Sigmoid colon (tissue), 7 donors: ENCODE measurements at places on chromosomes 1 and 21. TPM values are rescaled to one million over a fixed set of nuclear protein-coding genes. Genes with fewer than 3 reads are reported as not detected.

Gene PTCH2
- 0.68 TPM for total RNA-seq

- no peak for DNase-seq
Measured at GRCh38 chr21:24470852-24471251, 1136.4 kb downstream of the MRPL39 start.

Gene HES4
- 25.0 TPM for total RNA-seq

Gene SPRR4
- total RNA-seq: not detected

GRCh38 chr1:168187177-168187576 lies 8.4 kb downstream of the TIPRL start:
- DNase-seq: no peak

DNA sequence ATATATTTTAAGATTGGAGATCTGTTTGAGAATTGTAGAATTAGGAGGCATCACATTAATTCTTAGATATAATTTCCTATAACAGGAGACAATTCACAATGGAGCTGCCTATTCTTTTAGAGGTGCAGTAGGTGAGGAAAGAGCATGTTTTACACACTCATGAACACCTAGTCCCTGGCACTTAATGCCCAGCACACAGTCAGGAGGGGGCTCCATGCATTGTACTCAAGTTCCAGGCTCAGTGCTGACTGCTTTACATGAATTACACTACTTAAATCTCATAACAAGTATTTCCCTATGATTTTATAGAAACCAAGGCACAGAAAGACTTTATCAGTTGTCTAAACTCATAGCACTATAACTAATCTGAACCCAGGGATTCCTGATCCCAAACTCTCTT lies 360 bp upstream of the GBP3 start:
- DNase-seq: no peak

- DNase-seq: peak; percentile 96
Measured at GRCh38 chr1:12184008-12184681, 17.4 kb downstream of the TNFRSF1B start.

Gene RNF186
- not detected for total RNA-seq

- DNase-seq: no peak
Measured at GRCh38 chr1:201686714-201687455, 142.1 kb upstream of the IPO9 start.

- DNase-seq: no peak
Measured at GRCh38 chr1:117535821-117536220, 70.0 kb upstream of the TENT5C start.

DNA sequence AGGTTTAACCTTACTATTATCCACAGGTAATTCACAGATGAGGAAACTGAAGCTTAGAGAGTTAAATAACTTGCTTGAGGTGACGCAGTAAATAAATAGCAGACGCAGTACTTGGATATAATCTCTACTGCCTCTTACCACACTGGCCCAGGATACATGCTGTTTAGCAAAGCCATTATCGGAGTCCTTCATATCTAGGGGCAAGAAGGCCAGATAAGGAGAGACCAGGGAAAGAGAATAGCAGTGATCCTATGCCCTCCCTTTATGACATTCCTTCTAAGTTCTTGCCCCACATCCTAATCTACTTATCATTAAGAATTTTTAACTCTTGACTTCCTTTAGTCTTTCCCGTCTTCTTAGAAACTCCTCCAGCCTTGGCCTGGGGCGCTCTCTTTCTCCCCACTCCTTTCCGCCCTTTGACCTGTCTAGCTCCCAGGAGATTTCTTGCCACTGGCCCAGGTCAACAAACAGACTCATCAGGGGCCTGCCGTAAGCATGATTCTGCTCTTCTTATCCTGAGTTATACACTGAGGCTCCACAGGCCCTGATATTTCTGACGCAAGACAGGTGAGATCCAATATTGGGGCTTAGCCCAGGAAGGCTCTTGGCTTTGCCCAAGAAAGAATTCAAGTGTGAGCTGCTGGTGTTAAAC lies 11.4 kb upstream of the SLAMF1 start:
- no peak for DNase-seq

DNA sequence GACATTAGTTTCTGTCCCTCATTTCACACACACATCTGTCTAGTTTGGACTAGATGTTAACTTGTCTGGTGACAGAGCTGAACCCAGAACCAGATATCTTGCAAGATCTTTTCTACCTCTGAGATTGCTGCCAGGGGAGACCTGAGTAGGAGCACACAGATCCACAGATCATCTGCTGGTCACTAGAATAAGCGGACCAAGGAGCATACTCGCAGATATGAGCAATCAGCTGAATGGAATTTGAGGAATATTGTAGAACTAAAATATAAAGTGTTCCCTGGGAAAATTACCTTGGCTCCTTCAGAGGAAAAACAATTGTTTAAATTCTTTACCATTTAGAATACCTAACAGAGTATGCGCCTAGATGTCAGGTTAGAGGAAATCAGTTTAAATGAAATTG lies 90.7 kb downstream of the TNFSF18 start:
- no peak for DNase-seq

GRCh38 chr1:98323906-98324358 lies 337.6 kb upstream of the SNX7 start:
- DNase-seq: no peak

DNA sequence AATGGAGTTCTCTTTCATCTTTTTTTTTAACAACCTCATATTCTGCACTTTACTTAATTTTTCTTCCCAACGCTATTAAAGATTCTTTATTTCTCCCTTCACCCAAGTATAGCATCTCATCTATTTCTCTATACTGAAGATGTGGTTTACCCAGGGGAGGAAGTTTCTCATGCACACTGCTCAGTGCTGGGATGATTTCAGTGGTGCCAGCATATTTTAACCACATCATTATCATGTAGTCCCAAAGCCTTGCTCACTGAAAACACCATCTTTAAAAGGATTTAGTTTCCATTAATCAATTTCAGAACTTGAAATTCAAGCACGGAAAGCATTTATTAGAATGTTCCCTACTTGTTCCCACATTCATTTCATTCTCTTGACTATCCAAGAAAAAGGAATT lies 725.7 kb downstream of the USP25 start:
- DNase-seq: no peak

DNA sequence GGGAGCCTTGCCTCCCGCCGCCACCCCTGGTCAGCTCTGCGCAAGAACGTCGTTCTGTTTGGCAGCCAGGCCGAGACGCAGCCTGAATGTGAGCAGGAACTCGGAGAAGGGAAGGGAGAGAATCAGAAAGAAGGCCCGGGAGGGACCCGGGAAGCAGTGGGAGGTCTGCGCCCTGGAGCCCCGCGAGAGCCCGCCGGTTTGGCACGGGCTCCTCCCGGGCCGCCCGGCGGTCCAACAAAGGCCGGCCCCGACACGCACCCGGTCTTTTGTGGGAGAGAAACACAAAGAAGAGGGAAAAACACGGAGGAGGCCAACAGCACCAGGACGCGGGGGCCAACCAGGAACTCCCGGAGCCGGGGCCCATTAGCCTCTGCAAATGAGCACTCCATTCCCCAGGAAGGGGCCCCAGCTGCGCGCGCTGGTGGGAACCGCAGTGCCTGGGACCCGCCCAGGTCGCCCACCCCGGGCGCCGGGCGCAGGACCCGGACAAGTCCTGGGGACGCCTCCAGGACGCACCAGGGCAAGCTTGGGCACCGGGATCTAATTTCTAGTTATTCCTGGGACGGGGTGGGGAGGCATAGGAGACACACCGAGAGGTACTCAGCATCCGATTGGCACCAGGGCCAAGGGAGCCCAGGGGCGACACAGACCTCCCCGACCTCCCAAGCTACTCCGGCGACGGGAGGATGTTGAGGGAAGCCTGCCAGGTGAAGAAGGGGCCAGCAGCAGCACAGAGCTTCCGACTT lies 2.7 kb upstream of the OLIG2 start:
- DNase-seq: no peak

Gene KRTAP19-3
- total RNA-seq: not detected

Gene CHI3L1
- 9.1 TPM for total RNA-seq

GRCh38 chr1:215405211-215405610 lies 161.9 kb upstream of the KCTD3 start:
- no peak for DNase-seq

GRCh38 chr1:10181154-10181553 lies 29.2 kb upstream of the KIF1B start:
- no peak for DNase-seq

Gene TMEM200B
- 32.6 TPM for total RNA-seq
